Activated T-cell treated with anti-CD3 and anti-CD28 coated beads for 48 hours (primary cell): ENCODE measurements at places on chromosomes 3 and 15.

DNA sequence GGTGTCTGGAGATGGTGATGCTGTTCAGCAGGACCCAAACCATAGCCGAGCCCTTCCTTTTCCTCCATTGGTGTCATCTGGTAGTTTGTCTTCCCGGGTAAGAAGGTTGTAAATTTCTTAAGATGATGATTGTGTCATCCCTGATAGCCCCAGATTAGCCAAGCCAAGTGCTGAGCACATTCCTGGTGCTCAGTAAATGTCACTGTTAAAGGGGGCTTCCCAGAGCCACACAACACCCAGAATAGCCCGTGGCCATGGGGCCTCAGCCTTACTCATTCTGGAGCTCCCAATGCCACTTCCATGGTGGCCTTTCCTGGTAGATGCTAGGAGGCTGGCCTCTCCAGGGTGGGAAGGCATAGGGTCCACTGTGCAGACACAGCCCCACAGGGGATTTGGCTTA is 4.6 kb upstream of the PLA2G4B start:
- no peak for DNase-seq

- DNase-seq, result no peak
Observed at GRCh38 chr3:105827959-105828358, 40.9 kb downstream of the CBLB start.

GRCh38 chr3:196124608-196125007 is 42.7 kb upstream of the TFRC start:
- no peak for DNase-seq

- DNase-seq, result no peak
Observed at GRCh38 chr3:131840156-131840797, 194.5 kb downstream of the CPNE4 start.

- DNase-seq, result no peak
Observed at GRCh38 chr15:27561816-27562215, 537.3 kb downstream of the OCA2 start.

GRCh38 chr3:16697443-16698147 is 92.4 kb upstream of the DAZL start:
- no peak for DNase-seq

DNA sequence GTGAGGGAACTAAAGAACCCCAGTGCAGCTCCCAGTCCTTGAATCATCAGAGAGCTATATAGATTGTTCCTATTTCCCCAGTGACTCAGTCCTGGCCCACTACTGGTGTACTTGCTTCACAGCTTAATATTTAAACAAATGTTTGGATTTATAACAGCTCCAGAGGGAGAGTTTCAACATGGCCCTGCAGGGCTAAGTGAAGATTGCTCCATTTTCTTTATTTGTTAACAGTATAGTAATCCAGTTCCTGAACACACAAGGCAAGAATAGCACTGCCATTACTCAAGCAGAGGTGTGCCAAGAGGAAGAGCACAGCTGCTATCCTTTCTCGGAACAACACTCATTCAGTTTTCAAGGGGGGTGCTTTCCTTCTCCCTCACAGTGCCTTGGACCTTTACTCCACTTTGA is 6.5 kb downstream of the SQOR start:
- DNase-seq, result no peak

- no peak for DNase-seq
Observed at GRCh38 chr3:172680684-172681083, 30.2 kb downstream of the NCEH1 start.

DNA sequence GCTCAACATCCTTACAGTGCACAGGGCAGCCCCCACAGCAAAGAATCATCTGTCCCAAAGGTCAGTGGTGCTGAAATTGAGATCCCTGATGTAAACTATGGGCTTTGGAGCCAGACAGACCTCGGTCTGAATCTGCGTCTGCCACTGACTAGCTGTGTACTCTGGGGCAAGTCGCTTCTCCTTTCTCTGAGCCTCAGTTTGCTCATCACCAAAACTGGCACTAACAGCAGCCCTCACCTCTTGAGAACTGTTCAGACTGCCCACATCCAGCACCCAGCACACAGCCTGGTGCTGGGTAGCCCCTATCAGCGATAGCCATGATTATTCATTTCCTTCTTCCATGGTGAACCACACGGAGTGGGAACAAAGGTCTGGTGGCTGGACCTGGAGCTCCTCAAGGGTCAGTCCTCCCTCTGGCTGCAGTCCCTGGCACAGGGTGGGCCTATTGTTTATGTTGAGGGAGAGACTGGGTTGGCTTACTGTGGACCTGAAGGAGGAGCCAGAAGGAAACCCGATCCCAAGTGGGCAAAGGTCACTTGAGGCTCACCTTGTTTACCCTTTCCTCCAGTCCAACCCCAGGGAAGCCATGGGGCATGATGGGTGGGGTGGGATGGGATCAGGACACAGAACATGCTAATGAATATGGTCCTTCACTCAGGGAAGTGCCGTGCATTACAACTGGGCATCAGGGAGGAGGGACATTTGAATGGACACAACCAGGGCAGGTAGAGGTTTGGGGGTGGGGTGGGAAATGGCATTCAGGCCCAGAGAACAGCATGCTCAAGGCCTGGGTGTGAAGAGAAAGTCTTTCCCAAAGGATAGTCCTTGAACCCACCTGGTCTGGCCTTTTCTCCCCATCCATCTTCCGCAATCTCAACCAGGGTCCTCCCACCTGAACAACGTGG is 1.6 kb upstream of the PRKCD start:
- no peak for DNase-seq

GRCh38 chr3:62446337-62446940 is 73.1 kb upstream of the FEZF2 start:
- no peak for DNase-seq

DNA sequence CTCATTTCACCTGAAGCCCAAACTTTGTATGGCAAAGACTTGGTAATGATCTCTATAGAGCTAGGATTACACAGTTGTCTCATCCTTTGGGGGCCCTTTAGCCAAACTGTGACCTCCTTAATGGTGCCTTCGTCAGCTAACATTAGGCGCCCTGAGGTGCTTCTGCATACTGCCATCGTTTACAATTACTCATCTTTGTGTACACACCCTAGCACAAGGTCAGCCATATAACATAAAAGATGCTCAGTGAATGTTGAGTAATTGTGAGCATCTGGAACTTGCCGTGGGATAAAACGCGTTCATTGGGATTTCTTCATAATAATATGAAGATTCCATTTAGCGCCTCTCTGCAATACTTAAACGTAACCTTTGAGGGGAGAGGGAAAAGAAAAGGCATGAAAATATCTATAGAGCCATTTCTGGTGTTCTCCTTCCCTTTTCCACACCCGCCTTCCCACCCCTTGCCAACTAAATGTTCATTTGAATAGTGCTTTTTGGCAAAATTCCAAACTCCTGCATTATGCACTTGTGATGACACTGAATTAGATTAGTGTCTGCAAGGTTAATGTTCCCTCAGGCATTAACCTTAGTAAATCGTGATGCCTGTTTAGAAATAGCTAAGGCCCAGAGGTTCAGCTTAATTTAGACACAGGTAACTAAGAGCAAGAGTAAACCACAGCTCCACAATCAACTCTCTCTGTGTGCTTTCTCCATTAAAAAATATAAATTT is 990 bp upstream of the ZNF148 start:
- no peak for DNase-seq

- DNase-seq, result no peak
Observed at GRCh38 chr15:90465140-90465929, 64.4 kb upstream of the CRTC3 start.

GRCh38 chr3:100374521-100374920 is 26.4 kb downstream of the TOMM70 start:
- no peak for DNase-seq

- DNase-seq, result no peak
Observed at GRCh38 chr3:30777426-30778113, 116.9 kb downstream of the GADL1 start.

GRCh38 chr3:46429671-46430070 is 22.6 kb downstream of the CCRL2 start:
- no peak for DNase-seq

GRCh38 chr15:66405615-66406014 is 18.9 kb downstream of the MAP2K1 start:
- no peak for DNase-seq

GRCh38 chr3:168989396-168989795 is 674.1 kb downstream of the MECOM start:
- no peak for DNase-seq

GRCh38 chr3:94693997-94694640 is 631.3 kb downstream of the NSUN3 start:
- DNase-seq, result no peak

DNA sequence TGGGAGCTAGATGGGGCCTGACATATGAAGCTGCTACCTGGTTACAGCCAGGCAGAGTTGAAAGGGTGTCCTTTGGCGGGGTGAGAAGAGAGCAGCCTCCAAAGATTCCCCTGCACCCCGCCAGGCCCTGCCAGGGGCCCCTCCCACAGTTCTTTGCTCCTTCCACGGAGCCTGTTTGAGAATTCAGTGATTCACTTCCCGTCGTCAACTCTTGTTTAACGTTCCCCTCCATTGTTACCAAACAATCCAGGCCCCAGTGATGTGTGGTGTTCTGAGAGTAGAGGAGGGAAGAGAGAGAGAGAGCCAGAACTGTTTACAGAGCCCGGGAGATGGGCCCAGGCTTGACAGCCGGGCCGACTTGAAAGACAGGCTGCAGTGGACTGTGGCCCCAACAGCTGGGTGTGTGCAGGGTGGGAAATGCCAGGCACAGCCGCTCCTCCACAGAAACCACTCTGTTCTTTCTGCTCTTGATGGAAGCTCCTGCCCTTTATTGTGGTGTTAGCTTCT is 81.5 kb downstream of the SMAD3 start:
- DNase-seq, result no peak

DNA sequence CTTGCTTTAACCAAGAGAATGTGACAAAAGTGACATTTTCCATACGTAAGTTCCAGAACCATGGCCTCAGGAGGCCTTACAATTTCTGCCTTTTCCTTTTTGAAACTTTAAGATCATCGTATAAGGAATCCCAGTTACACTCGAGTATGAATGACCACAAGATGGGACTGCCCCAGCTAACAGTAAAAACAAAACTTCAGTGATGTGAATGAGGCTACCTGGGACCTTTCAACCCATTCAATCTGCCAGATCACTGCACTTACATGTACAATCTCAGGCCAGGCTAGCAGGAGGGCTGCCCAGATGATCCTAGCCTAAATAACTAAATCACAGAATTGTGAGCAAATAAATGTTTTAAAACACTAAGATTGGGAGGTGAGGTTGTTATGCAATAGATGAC is 328.8 kb downstream of the CNTN6 start:
- no peak for DNase-seq

DNA sequence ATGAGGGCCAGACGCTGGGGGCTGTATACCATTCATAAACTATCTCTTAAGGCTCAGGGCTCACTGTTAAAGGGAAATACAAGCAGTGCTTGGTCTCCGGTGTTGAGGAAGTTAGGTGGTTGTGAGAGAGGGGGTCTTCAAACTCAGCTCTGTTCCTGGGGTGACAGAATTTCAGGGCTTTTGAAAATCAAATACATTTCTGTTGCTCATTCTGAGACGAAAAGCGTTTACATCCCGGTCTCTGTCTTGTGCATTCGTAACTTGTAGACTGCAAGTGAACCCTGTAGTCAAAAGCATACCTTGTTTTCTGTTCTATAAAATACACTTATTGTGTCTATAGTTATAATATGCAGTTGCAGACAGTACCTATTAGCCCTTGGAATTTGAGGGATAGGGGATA is 1.7 kb downstream of the SLCO3A1 start:
- DNase-seq, result no peak

- no peak for DNase-seq
Observed at GRCh38 chr15:55827204-55827603, 84.3 kb upstream of the PRTG start.

GRCh38 chr15:43977072-43977884 is 150.5 kb downstream of the WDR76 start:
- DNase-seq, result peak; percentile 46

DNA sequence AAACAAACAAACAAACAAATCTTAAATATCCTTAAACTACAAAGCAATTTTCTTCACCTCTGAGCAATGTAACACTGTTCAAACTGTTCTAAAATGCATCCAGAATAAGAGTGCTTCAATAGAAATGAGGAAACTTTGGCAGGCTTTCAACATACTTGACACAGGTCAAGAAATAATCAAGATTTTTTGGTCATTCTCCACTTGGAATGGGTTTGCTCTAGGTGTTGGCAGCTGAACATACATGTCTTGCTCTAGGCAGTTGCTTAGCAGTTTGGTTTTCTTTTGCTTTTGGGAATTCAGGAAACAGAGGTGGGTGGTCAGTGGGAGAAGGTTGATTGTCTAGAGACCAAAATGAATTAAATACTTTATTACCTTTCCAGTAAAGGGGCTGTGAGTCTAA is 1.4 kb upstream of the LRRC3B start:
- no peak for DNase-seq

DNA sequence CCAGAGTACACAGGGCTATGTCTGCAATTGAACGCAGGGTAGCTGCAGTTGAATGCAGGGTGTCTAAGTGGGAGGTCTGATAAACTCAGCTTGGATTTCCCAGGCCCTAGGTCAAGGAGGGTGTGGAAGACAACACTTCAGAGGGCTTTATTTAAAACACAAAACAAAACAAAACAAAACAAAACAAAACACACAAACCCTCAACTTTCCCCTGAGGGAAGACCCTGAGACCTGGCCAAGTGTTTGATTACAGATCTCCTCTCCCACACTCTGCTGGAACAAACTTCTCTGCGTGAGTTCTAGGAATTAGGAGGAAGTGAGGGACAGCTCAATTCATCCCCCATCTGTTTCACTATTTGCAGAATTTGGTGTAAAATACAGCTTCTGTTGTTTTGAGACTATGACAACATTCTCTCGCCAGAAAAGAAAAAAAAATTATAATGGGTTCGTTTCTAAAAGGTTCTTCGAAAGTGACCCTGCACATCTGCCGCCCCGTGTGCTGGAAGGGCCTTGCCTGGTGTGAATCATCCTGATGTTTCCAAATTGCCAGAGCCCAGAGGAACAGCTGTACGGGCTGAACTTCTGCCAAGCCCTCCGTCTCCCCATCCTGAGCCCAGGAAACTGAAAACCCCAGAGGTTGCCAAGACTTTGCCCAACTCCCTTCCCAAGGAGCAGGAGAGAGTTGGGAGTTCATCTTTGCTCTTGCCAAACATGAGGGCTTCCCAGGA is 73.3 kb upstream of the RAD18 start:
- DNase-seq, result no peak

DNA sequence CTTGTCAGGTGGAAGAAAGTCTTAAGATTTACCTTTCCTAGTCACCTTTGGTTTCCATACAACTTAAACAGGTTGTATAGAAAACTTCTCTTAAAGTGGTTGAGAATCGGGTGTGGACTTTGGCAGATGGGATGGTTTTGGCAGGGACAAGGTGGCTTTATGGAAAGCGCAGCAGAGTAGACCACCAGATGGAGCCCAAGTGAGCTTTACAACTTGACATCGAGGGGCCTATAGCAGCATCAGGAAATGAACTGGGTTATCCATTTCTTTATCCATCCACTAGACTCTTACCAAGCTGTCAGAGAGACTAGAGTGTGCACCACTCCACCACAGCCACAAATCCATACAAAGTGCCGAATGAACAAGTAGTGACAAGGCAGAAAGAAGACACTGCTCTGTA is 85.3 kb upstream of the MBNL1 start:
- peak; percentile 27 for DNase-seq

- no peak for DNase-seq
Observed at GRCh38 chr3:33438881-33439545, 1.2 kb downstream of the UBP1 start.

GRCh38 chr15:63457379-63457778 is 47.0 kb upstream of the USP3 start:
- no peak for DNase-seq
